HEK293T (cell line): ENCODE measurements at places on chromosomes 5 and 9.

GRCh38 chr5:56078278-56079156 lies 83.8 kb upstream of the IL6ST start:
- DNase-seq = no peak

- no peak for DNase-seq
These were observed 280.1 kb downstream of the CDH10 start for GRCh38 chr5:24364711-24365110.

DNA sequence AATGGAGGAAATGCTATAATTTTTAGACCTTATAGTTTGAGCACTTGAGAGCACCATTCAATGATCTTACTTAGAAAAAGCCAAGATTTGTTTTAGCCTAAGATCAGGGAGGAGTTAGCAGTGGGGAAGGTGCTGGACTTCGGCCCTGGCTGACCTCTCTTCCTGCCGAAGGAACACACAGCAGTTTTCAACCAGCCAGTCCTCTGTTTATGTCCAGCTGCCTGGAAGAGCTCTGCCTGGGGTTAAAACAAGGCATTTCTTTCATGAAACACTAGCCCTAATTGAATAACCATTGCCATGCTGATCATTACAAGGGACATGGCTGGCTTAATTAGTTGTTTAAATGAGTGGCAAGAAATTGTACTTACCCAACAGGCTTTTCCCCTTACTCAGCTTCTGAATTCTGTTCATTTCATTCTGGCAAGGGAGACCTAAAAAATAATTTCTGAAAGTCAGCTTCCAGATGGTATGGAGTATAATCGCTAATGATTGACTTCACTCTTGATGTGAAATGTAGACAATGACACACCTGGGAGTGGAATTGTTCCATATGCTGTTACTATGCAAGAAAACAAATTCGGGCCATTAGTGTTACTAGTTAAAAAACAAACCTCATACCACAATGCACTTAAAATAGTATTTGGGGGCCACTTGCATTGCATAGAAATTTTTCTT lies 514.2 kb downstream of the SPOCK1 start:
- no peak for DNase-seq

GRCh38 chr5:16909464-16909863 lies 26.6 kb downstream of the MYO10 start:
- no peak for DNase-seq

DNA sequence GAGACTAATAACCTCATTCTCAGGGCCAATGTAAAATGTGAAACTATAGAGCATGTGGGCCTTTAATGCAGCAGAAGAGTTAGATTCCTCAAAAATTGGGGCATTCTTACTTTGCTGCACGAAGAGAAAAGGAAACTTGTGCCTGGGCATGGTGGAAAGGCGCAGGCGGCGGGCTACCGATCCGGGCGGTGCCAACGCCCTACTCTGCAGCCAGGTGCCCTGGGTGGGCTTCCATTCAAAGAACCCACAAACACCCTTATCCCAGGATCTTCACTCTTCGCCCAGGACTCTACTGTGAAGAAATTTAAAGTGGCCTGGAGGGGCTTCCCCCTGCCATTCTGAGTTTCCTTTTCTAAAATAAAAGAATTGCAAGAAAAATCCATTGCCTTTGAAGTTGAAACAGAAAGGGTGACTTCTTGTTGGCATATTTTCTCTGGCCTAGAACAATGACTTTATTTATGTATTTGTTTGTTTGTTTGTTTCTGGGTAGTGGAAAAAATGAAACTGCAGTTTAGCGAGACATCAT lies 124.9 kb downstream of the TMEM161B start:
- DNase-seq = no peak

GRCh38 chr9:70030156-70030555 lies 13.5 kb upstream of the MAMDC2 start:
- no peak for DNase-seq

DNA sequence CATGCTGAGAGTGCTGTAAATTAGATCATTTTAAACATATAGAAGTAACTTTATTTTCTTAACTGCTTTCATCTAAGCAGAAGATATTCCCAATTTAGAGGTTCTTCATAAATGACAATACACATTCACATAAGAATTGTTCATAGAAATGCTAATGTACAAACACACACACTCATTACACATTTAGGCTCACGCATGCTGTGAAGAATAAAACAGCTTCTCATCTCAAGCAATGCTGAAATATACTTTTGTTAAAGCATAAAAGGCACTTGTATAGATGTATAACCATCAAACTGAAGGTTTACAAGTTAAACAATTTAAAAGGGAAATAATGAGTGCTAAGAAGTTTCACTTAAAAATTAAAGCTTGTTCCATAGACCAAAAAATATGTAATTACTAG lies 18.1 kb upstream of the FTMT start:
- DNase-seq = no peak

DNA sequence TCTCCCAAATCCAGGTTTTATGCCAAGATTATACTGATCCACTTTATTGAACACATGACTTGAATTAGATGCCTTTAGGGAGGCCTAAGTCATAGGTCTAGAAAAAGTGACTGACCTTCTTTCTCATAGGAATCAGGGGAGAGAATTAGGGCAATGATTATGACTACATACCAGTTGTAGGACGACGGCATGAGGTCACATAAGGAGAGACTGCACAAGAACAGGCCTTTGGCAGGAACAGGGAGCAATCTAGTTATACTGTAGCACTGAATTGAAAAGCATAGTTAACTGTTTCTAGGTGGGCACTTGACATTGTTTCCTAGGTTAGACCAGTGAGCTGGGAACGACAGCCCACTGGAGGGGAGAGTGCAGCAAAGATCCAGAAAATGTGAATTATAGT lies 22.7 kb downstream of the CREBRF start:
- no peak for DNase-seq

GRCh38 chr5:34709861-34710673 lies 53.9 kb downstream of the RAI14 start:
- no peak for DNase-seq

- no peak for DNase-seq
These were observed 13.7 kb upstream of the CARTPT start for GRCh38 chr5:71705421-71705820.

DNA sequence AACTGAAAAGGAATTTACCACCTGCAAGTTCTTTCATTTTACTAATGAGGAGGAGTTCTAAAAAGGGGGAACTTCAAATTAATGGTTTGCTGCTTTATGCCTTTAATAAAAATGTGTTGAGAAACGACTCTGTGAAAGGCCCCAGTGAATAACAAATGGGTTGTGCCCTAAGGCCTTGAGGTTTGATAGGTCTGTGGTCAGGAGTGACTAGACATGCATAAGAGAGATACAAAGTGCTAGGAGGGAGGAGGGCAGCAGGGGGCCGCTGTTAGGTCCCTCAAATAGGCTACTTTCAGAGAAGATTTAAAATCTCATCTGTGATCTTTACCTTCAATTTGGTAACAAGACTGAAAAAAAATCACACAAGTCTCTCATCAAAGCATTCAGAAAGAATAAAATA lies 58.3 kb downstream of the FAM81B start:
- no peak for DNase-seq

DNA sequence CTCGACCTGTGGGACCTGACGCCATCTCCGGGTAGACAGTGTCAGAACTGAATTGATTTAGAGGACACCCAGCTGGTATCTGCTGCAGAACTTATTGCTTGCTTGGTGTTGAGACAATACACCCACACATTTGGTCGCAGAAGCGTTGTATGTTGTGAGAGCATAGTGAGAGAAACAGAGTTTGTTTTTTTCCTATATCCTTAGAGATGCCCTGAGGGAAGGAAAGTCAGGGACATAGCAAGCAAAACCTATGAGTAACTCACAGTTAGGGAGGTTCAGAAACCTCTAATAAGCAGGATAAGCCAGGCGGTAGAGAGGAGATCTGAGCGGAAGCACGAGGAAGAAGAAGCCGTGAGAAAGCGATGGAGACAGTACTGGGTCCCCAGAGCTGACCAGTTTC lies 59.8 kb downstream of the PTCD2 start:
- DNase-seq = no peak

DNA sequence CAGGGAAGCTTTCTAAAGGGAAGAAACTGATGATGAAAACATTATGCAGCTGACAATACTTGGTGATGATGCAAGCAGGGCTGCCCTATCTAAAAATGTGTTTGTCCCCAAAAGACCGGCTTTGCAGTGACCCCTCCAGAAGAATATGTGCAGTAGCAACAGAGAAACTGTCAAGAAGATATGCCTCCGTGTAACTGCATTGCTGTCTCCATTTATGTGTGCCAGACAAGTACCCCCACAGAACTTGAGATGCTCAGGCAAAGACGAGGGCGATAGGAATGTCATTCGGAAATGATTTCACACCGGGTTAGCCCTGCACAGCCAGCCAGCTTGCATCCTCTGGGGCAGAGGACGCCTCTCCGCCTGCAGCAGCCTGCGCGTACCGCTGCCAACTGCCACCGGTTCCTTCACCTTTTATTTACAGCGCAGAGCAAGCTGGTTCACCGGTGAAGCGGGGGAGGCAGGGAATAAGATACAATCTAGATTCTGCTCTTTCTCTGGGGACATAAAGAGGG lies 2.0 kb downstream of the GABBR2 start:
- DNase-seq = no peak

GRCh38 chr9:5231212-5231611 lies at the start of gene INSL4:
Gene INSL4 (plus strand): TSS chr9:5231419. CDS start chr9:5231524, 105 bp downstream.
- DNase-seq = no peak

DNA sequence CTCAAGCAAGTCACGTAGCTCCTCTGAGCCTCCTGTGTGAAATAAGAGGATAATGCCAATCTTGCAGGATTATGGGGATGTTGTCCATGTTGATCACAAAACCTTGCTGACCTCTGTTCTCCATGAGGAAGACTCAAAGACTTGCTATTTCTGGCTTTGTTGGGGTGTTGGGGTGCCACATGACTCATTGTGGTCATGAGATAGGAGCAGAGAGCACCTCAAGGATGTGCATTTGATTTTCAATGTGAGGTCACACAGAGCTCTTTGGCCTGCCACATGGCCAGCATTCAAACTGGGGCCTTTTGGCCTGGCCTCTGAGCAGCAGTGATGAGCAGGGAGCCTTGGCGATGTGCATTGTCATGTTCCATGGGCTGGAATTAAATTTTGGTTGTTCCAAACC lies 380.3 kb downstream of the GADD45G start:
- no peak for DNase-seq

GRCh38 chr5:132744659-132745058 lies 2.6 kb upstream of the CCNI2 start:
- DNase-seq = no peak

- DNase-seq = no peak
These were observed 45.9 kb upstream of the JAK2 start for GRCh38 chr9:4939118-4939561.

DNA sequence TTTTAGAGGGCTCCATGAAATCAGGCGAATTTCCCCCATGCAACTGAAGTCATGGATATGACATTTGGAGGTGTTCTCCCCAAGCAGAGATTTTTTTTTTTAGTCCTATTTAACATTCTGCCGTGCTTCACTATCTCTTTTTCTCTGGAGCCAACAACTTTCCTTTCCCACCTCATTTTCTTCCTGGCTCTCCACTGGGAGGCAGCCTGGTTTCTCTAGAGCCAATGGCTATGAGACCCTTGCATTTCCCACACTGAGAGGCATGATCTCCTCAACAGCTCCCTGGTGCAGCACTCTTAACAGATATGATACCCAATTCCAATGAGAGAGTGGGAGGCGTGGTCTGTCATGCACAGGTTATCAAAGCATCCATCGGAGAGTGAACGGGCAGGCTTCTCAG lies 310.8 kb downstream of the DRD1 start:
- no peak for DNase-seq
